ENCODE measurements at places on chromosomes 2 and 18.

DNA sequence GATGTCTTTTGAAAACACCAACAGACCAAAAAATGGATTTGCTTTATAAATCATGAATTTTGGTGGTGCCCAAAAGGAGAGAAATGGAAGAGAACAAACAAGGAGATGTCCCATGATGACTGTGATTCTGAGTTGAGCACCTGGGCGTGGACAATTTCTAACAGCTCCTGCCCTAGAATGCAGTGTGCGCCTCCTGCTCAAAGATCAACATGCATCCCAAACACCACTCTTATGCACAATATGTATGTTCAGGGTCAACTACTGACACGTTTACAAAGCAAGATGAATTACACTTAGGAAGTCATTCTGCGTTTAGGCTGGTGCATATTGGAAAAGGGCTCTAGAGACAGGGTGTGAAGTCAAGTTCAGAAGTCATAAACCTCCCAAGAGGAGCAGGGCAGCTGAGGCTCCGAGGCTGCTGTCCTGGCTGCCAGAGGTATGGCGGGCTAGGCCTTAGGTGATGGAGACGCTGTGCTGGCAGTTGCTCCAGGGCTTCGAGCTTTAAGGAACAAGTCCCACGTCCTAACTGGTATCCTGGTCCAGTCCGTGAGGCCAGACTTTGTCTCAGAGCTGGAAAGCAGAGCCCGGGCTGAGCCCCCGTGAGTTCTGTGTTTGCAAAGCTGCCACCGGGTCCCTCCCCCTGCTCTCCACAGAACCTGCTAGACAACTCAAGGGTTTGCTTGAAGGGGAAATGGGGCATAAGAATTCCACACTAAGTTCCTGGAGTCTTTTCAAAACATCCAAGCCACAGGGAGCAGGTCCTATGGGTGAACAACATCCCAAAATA is 74.0 kb downstream of the ZNF516 start:
- ATAC-seq = peak; percentile 29

- ATAC-seq = no peak
These were observed 40.3 kb downstream of the PSTPIP2 start for GRCh38 chr18:46031741-46032140.

GRCh38 chr2:50951437-50951836 is 80.5 kb downstream of the NRXN1 start:
- no peak for ATAC-seq

DNA sequence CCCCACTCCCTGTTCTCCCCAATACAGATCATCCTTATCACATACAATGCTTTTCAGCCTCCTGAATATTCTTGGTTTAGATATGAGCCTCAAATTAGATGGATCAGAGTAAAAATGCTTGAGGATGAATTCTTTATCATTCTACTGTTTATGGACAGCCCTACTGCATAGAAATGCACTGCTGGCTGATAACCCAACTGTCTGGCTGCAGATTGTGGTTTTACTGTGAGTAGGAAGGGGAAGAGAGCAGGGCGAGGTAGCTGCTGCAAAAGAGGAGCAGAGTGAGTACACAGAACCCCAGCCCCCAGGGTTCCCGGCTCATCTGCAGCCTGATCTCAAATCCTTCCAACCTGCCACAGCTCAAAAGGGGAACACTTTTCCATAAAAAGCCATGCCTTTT is 29.4 kb upstream of the NCOA1 start:
- no peak for ATAC-seq

DNA sequence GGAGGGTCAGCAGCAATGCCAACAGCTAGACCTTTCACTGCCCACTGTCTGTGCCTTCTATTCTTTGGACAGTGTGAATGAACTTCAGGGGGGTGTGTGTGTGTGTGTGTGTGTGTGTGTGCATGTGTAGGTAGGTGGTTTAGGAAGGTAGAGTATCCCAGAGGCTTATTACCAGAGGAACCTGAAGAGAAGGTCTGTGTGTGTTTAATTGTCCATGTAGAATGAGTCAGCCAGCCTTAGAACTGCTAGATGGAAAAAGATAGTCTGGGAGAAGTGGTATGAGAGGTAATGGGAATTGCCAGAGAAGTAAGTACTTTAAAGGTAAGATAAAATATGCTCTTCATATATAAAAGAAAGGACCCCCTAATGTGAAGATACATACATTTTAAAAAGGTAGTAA is 522.2 kb downstream of the PIK3C3 start:
- no peak for ATAC-seq

GRCh38 chr18:62327977-62328376 is 2.9 kb downstream of the TNFRSF11A start:
- ATAC-seq = no peak

DNA sequence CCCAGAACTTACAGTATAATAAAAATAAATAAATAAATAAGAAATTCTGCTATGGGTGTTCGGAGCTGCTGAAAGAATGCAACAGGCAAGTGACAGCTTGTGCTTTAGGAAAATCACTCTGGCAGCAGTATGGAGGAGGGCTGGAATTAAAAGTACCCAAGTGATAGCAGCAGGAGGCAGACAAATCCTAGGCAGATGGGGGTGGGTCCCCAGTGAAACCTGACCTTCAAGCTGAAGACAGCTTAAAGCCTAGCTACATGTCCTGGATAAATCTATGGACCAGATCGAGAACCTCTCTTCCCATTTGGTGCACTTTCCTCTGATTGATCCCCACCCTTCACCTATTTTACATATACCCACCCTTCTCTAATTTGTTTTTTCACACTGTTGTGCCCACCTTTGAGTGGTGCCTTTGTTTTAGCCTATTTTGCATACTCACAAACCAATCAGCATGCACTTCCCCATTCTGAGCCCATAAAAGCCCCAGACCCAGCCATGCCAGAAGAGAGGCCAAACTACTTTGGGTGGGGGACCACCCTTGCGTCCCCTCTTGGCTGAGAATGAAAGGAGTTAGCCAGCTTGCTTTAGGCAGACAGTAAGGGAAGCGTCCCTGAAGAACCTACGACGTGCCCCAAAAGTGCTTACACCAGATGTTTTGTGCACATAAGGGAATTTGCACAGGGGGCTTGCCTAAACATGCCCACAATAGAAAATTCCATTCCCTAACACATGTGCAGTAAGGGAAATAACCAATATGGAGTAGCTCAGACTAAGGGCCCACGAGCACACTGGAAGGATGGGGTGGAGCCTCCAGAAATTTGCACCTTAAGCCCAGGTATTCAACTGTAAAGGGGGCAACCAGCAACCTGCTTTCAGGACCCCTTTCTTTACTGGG is 3.0 kb downstream of the METTL8 start:
- no peak for ATAC-seq

- ATAC-seq = no peak
These were observed 38.6 kb downstream of the SS18 start for GRCh38 chr18:26051843-26052242.

GRCh38 chr2:60634438-60634837 is 81.0 kb upstream of the BCL11A start:
- no peak for ATAC-seq

DNA sequence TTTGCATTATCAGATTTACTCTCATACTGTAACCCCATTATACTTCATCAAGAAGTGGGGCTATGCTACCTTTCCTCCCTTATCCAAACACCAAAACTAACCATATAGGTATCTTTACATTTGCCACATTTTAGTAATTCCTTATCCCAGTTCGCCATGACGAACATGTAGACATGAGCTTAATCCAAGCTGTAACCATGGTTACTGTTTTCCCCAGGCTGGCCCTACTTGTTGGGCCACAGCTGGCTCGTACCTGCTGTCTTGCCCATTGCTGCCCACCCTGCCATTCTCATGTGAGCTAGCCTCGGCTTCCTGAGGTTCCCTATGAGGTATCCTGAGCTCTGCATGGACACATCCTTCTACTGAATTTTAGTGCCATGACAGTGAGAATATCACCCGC is 117.7 kb downstream of the PARD3B start:
- ATAC-seq = no peak

GRCh38 chr2:56266761-56267414 is 83.1 kb downstream of the CCDC85A start:
- no peak for ATAC-seq

DNA sequence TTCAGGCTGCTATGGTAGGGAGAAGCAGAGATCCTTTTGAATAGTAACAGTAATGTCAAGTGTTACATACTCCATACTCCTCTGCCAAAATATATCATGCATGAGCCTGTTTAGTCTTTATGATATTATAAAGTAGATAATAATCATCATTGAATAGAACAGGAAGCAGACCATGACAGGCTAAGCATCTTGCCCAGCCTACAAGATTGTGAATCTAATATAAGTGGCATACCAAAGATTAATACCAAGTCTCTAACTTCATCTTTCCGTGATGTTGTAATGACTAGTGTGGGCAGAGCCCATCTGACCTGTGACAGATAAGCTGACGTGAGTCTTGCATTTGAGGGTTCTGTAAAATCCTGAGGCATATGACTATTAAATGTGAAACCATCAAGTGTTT is 13.1 kb downstream of the NDUFB3 start:
- ATAC-seq = no peak

DNA sequence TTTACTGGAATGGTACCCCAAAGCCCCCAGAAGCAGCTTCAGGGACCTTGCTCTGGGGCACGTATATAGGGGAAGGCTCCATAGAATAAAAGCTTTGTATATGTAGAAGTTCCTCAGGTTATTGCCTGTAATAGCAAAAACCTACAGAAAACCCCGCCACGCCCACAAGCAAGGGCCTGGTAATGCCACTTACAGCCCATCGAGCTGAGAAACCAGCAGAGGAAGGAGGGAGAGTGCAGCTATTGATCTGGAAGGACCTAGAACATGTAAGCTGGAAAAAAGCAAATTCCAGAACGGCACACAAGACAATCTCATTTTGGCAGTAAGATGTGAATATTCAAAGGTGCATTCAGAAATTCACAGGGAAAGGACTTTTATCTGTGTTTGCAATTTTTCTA is 15.8 kb downstream of the HS1BP3 start:
- ATAC-seq = no peak

- ATAC-seq = no peak
These were observed 21.6 kb downstream of the TTLL4 start for GRCh38 chr2:218732052-218732760.

DNA sequence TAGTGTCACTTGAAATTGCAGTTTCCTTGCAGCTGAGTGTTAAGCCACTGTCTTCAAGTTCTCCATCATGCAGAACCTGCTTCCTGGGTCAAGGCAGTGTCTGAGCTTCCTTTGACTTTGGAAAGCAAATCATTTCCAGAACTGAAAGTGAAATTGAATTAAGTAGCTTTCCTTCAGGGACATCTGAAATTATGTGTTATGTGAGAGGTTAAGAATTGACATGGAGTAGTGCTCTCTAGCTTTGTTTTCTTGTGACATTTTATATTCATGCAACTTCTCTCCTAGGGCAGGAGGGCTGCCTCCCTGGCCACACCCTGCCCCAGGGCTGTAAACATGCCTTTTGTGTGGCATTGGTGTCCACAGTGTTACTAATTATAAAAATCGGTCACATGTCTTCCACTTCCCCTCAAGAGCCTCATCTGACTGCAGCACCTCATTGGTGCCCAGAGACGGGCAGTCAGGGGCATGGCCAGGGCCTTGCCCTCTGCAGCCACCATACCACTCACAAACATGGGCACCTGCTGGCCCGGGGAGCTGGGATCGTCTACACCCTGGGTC is 14.4 kb downstream of the RAB12 start:
- peak; percentile 60 for ATAC-seq

DNA sequence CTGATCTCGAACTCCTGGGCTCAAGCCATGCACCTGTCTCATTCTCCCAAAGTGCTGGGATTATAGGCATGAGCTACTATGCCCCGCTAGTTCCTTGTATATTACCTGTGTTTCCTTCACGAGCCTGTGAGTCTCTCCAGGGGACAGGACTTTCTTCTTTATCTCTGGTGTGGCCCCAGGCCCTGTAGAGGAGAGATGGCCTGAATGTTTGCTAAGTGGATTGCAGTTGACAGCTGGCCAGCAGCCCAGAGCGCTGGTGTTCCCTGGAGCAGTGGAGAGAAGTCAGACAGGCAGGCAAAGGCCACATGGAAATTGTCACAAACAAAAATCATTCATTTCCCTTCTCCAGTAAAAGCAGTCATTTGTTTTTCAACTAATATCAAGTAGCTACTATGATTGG is 17.9 kb downstream of the LPIN1 start:
- ATAC-seq = peak; percentile 30

DNA sequence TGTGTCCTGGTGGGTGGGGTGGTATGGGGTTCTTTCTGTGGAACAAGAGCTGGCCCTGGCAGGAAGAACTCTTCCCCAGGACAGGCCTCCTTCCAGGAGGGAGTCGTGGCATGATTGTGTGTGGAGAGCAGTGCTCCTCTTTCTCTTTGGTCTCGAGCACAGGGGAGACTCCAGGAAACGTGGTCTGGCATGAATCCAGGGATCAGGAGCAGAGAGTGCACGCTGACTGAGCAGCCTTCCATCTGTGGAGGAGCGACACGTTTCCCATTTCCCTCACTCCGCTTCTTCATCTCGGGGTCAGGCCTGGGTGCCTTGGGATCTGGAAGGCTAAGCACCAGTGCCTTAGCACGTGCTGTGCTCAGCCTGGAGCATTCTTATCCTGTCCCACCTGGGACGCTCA is 132.0 kb upstream of the HDAC4 start:
- peak; percentile 29 for ATAC-seq

DNA sequence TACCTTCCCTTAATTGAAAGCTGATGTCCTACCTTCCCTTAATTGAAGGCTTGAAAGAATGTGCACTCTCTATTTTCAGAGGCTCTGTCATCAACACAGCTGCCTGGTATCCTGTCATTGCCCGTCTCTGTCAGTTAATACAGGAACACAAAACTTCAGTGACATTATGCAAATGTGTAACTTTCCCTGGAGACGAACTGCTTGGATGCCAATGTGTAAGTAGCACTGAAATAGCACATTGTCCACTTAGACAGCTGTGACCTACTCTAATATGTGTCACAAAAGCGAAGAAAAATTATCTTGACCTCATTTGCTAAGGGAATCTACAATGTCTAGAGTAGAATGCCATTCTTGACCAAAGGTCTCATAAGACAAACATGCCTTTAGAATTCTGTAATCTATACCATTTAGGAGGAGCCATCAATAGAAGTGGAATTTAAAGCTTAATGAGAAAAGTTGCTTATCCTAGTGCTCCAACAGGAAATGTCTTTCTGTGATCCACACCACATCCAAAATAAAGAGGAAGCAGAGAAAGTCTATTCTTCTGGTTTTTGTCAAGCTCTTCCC is 138.1 kb downstream of the BARD1 start:
- no peak for ATAC-seq

DNA sequence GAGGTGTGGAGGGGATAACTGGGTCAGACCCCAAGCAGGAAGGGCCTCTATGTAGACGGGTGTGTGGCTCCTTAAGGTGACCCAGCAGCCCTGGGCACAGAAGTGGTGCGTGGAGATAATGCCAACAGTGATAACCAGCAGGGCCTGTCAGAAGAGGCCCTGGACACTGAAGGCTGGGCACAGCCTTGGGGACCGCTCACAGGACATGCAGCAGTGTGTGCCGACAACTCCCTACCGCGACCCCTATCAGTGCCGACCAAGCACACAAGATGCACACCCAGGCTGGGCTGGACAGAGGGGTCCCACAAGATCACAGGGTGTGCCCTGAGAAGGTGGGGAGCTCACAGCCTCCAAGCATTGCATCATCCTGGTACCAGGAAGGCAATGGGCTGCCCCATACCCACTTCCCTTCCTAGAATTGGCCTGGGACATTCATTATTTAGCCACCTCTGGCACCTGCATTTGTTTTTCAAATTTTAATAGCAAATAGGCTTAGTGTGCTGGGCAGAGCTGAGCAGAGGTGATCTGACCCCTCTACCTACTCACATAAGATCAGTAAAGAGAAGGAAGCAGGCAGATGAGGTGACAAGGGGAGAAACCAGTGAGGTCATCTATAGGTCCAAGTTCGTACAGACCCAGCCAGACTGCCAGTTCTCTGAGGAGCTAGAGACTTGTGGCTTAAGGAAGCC is 55.2 kb downstream of the BCL11A start:
- no peak for ATAC-seq

GRCh38 chr2:228369400-228370031 is 188.0 kb upstream of the SPHKAP start:
- ATAC-seq = no peak

Measured in esophagus mucosa (tissue), 1 donor.